ENCODE measurements at places on chromosomes 1 and 21.
A peak's percentile ranks its signal among the peaks of the same experiment; 100 is the strongest.

DNA sequence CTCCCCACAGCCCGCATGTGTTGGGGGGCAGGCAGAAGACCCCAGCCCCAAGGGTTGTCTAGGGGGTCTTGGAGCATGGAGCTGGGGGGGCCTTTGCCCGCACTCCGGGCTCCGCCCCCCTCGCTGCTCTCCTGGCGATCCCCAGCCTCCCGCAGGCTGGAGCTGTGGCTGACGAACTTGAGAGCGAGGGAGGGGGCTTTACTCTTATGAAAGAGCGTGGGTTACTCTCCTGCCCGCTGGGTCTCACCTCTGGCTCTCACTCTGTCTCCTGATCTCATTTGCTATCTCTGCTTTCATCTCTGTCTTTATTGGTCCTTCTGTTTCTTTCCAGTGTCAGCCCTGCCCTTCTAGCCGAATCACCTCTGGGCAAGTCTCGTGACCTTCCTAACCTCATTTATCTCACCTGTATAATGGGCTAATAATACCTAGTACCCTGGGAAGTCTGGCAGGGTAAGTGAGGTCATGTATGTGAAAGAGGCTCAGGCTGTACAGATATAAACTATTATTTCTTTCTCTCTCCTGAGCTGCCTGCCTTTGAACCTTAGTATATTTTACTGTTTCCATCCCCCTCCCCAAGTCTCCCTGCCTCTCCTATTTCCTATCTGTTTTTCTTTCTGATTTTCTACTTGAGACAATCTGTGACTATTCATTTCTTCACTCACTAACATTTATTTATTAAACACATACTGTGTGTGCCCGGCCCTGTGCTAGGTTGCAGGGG is 731 bp downstream of the EFNA4 start:
- no peak for DNase-seq

- DNase-seq, result peak; percentile 96
These were observed 6.8 kb downstream of the SMIM12 start for GRCh38 chr1:34852677-34853217.

GRCh38 chr1:156998301-156998700 is 47.2 kb downstream of the ARHGEF11 start:
- no peak for DNase-seq

- DNase-seq, result no peak
These were observed 855 bp upstream of the IVNS1ABP start for GRCh38 chr1:185317886-185318310.

- no peak for DNase-seq
These were observed 14.9 kb downstream of the KLHDC7A start for GRCh38 chr1:18495635-18496034.

- no peak for DNase-seq
These were observed 63.5 kb upstream of the KIAA1614 start for GRCh38 chr1:180849031-180849775.

GRCh38 chr1:53982763-53983104 is 35.3 kb downstream of the LDLRAD1 start:
- DNase-seq, result no peak

- peak; percentile 84 for DNase-seq
These were observed 32.6 kb downstream of the UTP25 start for GRCh38 chr1:209860293-209860881.

DNA sequence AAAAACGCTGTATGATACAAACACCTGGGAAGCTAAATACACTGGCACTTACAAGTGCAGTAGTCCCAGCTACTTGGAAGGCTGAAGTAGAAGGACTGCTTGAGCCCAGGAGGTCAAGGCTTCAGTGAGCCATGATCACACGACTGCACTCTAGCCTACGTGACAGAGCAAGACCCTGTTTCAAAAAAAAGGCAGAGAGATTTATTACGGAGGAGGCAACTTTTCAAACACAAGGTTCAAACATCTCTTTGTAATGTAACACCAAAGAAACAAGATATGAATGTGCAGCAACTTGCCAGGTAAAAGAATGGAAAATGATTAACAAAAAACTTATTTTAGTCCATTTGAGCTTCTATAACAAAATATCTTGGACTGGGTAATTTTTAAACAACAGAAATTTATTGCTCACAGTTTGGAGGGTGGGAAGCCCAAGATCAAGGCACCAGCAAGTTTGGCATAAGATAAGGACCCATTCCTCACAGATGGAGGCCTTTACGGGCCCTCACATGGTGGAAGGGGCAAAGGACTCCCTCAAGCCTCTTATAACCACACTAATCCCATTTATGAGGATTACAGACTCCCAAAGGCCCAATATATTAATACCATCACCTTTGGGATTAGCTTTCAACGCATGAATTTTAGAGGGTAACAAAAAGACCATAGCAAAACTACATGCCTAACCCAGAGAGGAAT is 73.3 kb downstream of the EVI5 start:
- DNase-seq, result no peak

GRCh38 chr1:166490437-166490991 is 323.7 kb upstream of the FAM78B start:
- DNase-seq, result peak; percentile 4

- DNase-seq, result peak; percentile 88
These were observed 7.4 kb downstream of the EFNA4 start for GRCh38 chr1:155070721-155071569.

GRCh38 chr1:45545019-45545493 is 5.6 kb upstream of the AKR1A1 start:
- no peak for DNase-seq

DNA sequence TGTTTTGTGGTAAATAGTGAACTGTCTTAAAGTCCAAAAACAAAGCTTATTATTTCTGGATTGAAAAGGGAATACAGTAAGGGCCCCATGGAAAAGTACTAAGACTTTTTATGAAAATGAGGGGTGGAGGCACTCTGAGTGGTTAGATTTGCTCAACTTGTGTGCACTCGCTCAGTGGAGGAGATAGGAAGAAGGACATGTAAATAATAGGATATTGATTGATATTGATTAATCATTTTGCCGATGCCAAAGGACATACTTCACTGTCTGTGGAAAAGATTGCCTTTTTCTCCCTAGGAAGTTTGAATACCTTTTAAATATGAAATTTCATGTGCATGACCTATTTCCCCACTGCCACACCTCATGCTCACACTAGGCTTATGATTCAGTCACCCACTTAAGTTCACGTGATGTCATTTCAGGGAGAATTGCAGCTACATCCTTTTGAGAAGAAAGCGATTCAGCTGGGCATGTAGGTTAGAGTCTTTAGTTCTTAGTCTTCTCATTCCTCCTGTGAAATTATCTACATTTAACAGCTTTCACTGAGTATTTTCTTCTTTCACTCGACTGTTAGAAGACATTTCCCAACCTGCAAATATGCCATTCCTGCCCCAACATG is 5.0 kb downstream of the MTR start:
- DNase-seq, result no peak

GRCh38 chr1:40394491-40395172 is 21.1 kb downstream of the SMAP2 start:
- DNase-seq, result no peak

- DNase-seq, result no peak
These were observed 7.3 kb downstream of the MRPS6 start for GRCh38 chr21:34080710-34081109.

DNA sequence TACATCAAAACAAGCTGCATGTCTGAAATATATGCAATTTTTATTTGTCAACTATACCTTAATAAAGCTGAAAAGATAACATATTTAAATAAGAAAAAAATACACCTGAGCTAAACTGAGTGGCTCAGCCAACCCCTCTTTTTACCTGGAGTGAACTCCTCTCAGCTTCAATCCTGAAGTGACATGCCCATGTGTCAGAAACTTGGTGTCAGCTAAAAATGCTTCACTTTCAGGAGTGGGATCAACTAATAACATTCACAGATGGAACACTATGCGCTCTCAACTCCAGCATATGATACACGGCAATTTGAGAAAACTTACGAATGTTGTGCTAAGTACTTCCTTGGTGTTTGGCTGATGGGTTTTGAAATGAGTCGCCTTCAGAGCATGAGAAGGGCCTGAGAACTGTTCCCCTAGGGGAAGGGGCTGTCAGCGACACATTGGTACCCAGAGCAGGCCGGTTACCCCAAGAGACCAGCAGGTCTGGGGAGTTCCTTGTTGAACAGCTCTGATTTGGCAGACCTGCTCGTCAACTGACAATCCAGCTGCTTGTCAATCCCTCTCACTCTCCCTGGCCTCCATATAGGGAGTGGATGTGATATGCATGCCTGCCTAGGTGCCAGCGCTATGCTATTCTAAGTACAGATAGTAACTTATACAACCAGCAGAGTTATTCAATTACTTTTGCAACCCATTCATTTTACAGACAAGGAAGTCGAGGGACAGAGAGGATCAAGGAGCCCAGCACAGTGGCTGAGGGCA is 267.7 kb downstream of the PCP4 start:
- DNase-seq, result no peak

- peak; percentile 66 for DNase-seq
These were observed 119.0 kb downstream of the LEPR start for GRCh38 chr1:65539266-65540131.

GRCh38 chr1:173333581-173333980 is 126.5 kb upstream of the TNFSF4 start:
- no peak for DNase-seq

DNA sequence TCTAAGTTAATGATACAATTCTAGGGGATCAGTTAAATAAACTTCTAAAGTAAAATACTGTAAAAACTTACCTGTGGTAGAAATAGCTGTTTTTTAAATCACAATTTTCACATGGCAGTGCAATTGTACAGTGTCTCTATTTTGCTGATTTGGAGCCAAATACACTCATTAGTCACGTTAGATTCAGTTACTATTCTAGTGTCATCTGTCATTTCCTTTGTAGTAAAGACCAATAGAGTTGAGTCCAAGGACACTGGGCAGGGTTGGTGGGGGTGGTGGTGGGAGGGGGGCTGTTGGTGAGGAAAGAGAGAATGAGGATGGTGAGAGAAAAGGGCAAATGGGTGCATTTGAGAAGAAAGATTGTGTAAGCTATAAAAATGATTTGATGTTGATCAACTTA is 33.6 kb downstream of the CD55 start:
- DNase-seq, result no peak

DNA sequence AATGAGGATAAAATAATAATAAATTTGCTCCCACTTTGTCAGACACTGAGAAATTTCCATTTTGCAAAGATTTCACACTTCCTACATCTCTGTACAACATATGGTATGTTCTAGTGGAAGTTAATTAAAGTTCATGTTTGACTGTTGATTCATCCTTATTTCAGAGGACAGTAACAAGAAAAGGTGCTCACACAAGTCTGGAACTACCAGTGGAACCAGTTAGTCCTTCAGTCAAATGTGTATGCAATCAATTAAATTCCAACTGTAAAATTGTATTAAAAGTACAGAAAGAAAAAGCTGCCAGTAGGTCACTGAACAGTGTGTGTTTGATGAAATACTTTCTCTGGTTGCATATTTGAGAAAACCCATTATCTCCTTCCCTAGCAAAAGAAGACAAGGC is 496.0 kb upstream of the PKN2 start:
- no peak for DNase-seq

DNA sequence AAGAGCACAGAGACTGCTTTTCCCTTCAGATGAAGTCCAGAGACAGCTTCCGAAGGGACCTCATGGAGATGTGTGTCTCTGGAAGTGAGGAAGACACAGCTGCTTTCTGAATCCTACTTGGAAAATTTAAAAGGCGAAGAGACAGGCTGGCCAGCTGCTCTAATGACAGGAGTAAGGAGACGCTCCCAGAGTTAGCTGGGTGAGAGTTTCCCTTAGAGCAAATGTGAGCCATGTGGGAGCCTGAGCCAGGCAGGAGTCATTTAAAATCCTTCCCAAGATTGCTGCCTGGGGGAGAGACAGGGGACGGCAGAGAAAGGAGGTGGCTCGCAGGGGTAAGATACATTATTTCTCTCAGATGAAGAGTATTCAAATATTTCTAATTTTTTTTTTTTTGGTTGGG is 53.1 kb downstream of the ZNF326 start:
- DNase-seq, result no peak

GRCh38 chr1:46592823-46593222 is 11.2 kb downstream of the MKNK1 start:
- no peak for DNase-seq

DNA sequence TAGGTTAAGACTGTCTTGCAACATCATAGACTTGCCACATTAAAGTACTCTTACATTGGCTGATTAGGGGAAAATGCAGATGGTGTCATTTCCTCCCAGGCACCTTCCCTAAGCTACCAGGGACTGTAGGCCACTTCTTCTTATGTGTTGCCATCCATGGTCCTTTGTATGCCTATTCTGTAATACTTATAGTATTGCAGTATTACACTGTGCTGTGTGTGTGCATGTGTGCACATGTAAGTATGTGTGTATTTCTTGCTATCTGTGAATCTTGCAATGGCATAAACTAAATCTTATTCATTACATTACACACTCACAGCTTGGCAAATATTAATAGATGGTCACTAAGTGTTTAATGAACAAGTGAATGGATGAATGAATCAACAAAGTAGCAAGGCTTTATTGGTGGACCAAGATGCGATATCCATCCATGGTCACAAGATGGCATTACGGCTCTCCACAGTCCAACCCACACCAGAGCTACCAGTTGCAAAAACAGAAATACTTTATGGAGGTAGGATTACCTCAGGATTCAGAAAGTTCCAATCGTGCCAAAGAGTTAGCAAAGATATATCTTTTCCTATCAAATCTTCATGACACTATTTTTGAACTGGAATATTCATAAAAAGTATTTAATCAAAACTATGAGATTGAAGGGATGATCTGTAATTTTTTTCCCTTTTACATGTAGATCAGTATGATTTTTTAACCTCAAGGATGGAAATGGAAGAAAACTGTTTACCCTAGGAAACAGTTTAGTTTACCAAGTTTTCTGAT is 160.2 kb downstream of the DENND1B start:
- peak; percentile 56 for DNase-seq

GRCh38 chr1:219555031-219555692 is 57.7 kb downstream of the ZC3H11B start:
- no peak for DNase-seq

DNA sequence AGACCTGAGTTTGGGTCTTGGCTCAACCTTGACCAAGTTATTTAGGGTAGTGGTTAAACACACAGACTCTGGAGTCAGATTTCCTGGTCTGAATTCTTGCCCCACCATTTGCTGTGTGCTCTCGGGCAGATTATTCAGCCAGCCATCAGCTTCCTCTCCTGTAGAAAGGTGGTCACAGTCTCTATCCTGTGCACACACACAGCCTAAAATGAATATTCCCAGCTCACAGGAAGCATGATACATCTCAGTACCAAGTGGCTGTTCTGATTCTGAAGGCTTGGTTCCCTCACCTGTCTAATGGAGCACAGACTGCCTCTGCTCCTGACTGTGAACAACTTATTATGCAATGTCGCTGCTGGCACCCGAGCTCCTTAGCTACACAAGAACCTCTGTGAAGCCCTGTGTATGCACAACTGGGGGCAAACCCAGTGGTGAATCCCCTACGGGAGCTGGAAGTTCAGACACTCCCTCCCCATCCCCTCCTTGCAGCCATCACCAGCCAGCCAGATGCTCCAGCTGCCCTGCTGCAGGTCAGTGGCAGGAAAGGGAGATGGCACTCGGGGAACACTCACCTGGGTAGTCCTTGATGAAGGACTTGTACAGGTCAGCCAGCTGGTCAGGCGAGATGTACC is 13.7 kb downstream of the ENO1 start:
- DNase-seq, result no peak
